CD4-positive, alpha-beta T cell treated with Interleukin-6 at 100 ng/mL for 8 hours (primary cell): ENCODE measurements at places on chromosomes 5 and 9.
A peak's percentile ranks its signal among the peaks of the same experiment; 100 is the strongest.

DNA sequence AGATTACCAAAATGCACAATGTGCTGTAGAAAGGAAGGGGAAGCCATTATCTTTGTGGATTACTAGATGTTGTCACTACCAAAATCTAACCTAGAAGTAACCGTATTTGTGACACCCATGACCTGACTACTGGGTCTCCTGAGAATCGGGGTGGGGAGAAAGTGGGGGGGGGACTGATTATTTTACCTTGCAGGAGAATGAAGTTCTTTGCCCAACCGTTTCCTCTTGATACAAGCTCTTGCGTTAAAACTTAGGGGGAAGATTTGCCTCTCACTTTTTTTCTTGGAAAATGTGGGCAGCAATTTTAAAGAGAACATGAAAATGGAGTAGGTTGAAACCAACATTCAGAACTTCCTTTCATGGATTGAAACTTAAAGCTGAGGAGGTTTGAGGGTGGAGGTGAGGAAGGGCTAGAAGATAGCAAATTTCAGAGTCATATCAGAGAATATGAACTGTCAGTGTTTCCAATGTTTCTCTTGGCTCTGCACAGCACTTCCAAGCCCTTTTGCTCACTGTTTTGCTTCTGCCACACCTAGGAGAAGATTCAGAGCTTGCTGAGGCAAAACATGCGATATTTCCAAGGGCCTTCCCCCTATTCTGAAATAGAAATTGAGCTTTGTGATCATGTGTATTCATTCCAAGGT lies 280.8 kb downstream of the AOPEP start:
- no peak for DNase-seq

- no peak for DNase-seq
These were observed 1.7 kb upstream of the GLT6D1 start for GRCh38 chr9:135641047-135641446.

- DNase-seq = no peak
These were observed 462.2 kb upstream of the PTGER4 start for GRCh38 chr5:40217553-40217952.

DNA sequence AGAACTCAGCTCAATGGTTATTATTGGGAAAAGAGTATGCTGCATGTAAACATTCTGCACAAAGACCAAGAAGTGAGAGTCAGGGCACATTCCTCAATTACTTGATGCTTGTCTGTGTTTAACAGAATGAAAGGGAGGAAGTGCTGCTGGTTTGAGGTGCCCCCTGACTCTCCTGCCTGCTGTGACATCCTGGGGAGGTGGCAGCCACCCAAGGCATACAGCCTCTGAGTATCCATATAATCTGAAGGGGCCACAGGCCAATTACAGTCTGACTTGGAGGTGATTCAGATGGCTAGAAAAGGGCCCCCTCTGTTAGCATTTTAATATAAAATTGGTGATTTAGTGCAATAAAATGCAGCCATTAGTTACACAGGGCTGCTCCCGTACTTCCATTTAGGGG lies 313.8 kb downstream of the ASTN2 start:
- DNase-seq = no peak

DNA sequence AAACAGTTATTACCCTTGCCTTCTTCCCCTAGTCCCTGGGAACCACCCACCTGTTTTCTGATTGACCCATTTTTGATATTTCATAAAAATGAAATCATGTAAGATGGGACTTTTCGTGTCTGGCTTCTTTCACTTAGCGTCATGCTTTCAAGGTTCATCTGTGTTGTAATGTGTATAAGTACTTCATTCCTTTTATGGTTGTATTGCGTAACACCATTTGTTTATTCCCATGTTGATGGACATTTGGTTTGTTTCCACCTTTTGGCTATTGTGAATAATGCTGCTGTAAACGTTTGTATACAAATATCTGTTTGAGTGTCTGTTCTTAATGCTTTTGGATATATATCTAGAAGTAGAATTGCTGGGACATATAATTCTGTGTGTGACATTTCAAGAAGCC lies 650.1 kb upstream of the COX7C start:
- DNase-seq = no peak

DNA sequence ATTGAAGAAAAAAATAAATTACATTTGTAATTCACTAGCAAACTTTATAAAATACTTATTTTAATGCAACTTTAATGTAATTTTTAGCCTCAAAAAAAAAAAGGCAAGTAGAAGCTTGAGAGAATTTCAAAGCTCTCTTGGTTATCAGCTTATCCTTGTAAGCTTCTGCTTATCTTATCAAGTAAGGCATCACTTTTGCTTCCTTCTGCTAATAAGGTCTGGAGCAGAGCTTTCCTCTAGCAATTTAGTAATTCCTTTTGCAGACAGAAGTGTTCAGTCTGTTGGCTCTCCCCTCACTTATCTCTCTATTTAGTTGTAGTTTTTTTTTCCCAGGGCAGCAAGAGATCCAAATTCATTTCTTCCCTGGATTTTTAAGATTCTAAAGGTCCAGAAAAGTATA lies 525.0 kb downstream of the ISL1 start:
- DNase-seq = no peak

- no peak for DNase-seq
These were observed 87.8 kb downstream of the RAI14 start for GRCh38 chr5:34743878-34744277.

DNA sequence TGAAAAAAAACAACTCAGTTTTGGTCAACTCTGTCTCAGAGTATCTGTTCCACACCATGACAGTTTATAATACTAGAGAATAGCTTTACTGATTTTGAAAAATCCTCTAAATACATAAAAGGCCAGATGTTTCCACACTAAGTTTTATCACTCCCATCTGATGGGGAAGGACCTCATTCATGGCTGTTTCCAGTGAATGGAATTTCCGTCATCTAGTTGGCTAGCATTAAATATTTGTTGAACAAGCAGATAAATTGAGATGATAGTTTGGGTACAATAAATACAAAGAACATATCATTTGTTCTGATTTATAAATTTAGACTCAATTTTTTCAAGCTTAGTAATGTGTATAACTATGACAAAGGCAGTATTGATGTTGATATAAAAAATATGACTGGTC lies 408.5 kb downstream of the PTPRD start:
- DNase-seq = no peak

DNA sequence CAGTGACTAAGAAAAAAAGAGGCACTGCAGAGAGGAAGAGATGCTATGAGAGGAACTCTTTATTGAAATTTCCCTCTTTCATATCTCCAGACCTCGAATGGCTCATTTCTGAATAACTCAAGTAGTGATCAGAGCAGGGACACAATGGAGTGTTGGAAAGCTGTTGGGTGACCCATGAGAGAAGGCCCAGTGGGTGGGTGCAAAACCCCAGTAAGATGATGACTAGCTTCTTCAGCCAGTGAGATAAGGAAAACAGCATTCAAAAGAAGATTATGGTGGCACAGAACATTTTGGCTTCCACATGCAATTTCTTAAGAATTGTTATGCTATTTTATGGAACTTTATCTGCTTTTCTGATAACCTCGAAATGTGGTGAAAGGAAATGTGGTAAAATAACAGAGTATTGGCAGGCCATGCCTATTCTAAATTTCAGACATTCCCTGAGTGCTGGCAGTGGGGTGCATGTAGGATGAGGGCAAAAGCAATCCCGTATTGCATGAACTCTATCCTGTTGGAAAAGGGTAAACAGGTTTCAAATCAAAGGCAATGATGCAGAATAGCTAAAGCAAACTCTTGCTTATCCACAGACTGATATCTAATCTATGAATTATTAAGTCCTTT lies 128.0 kb upstream of the KLF9 start:
- no peak for DNase-seq

GRCh38 chr9:134491856-134492255 lies 149.7 kb upstream of the COL5A1 start:
- no peak for DNase-seq

GRCh38 chr5:96610747-96611146 lies 51.4 kb upstream of the CAST start:
- DNase-seq = no peak

DNA sequence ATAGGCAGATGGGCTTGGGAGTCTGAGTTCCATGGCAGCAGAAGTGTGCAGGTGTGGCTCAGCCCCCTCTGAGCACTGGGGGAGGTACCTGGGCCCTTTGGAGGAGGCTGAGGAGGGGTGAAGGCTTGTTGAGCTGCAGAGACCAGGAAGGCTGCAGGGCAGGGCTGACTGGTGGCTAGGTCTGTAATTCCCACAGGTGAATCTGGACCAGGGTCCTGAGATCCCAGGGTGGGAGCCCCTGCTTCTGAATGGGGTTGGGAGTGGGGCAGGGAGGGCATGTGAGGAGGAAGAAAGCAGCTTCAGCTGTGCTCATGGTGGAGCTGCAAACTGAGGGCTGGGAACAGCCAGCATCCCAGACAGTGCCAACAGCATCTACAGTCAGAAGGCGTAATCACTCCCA lies 111.1 kb downstream of the CACNA1B start:
- no peak for DNase-seq

DNA sequence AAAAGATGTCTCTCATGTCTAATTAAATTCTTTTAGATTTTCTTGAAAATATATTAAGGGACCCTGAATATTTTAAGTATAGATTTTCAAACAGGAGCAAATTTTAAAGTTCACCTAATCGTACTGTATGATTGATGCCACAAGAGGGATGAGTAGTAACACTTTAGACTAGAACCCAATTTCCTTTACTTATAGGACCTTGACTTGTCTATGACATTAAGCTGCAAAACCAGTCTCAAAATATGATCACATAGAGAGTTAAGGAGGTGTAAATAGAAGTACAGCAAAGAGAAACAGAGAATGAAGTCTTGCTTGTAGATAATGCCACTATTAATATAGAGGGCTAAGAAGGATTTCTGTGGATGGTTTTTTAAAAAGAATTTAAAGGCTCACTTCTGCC lies 312.9 kb upstream of the PRR16 start:
- no peak for DNase-seq

- DNase-seq = no peak
These were observed 139.6 kb downstream of the MTX3 start for GRCh38 chr5:79851391-79851863.

DNA sequence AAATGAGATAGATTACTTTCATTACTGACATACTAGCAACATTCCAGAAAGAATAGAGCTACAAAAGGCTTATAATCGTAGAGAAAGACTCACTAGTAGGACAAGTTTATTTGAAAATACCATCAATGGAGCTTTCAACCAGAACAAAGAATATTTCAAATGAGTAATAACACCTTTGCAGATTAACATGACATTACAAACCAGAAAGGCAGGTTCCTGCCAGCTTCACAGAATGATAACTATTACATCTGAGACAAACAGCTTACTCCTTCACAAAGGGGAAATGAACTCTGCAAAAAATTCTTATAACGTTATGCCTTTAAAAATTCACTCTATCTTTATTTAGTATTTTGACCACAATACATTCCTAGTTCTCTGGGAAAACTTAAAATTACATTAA lies 103.1 kb downstream of the EPB41L4A start:
- no peak for DNase-seq

GRCh38 chr5:119398727-119399466 lies 43.1 kb downstream of the TNFAIP8 start:
- DNase-seq = no peak

DNA sequence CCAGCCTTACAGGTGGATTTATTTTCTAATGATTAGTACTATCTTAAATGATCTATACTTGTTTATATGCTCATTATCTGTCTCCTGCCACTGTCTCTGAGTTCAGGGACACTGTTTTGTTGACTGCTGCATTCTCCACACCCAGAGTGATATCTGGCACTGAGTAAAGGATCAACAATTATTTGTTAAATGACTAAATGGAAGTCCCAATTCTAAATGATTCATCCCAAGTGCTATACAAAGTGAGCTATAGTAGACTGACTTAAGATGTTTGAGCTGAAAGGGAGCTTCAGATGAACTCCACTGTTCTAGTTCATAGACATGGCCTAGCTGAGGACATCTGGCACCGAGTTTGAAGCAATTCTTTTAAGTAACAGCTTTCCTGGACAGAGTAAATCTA lies 40.5 kb downstream of the ITGA2 start:
- DNase-seq = no peak

GRCh38 chr9:111783857-111784256 lies 10.9 kb downstream of the SHOC1 start:
- no peak for DNase-seq

DNA sequence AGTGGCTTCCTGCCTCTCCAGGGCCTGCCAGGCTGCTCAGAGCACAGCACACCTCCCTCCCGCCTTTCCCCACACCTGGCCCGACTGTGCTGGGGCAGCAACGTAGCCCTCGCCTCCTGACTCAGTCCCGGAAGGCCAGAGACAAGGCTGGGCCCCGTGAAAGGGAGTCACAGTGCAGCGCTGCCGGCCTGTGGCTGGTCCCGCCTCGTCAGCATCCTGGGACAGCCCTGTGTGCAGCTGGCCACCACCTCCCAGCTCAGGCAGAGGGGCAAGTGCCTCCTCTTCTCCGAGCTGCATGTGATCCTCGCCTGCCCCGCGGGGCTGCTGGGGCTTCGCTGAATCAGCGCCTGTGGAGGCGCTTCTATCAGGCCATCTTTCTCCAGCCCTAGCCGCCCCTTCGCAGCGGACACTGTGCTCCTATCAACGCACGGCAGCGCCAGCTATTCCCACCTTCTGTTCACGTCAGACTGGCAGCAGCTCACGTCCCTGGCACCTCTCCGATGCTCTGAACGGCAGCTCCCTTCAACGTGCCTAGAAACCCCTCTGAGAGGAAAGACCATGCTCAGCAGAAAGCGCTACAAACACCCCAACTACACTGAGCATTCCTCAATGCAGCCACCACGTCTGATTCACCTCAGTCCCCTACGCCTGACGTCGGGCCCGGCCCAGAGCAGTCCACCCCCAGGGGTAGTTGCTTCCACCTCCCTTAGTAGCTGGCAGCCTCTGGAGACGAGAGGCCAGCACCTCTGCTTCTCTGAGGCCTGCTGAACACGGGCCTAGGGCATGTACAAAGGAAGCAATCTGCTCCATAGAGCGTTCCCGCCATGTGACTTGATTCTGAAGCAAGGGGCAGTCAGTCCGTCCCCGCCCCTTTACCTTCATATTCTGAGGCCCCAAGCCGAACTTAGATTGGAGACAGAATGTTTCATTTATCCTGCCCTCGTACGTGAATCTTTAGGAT lies 78.8 kb downstream of the GPR21 start:
- no peak for DNase-seq

DNA sequence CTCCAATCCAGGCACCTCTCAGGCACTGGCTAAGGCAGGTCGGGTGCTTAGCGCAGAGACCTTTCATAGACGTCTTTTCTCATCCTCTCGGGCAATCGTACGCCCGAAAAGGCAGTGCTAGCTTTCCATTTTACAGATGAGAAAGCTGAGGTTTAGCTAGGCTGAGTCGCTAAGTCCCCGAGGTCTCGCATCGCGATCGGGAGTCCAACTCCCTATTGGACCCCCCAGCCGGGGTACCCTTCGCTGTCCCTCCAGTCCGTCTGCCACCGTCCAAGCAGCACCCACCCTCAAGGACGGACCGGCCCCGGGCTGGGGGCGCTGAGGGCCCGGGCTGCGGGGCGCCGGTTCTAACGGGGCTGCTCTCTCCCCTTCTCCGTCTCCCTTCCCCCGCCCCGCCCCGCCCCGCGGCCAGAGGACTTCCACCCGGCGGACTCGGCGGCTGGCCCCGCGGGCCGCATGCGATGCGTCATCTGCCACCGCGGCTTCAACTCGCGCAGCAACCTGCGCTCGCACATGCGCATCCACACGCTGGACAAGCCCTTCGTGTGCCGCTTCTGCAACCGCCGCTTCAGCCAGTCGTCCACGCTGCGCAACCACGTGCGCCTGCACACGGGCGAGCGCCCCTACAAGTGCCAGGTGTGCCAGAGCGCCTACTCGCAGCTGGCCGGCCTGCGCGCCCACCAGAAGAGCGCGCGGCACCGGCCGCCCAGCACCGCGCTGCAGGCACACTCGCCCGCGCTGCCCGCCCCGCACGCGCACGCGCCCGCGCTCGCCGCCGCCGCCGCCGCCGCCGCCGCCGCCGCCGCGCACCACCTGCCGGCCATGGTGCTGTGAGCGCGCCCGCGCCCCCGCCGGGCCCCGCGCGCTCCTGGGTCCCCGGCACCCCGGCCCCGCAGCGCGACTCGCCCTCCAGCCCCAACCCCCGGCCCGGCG lies 12.5 kb upstream of the EXOSC2 start:
- peak; percentile 45 for DNase-seq
